ENCODE measurements at places on chromosomes 5 and 9.

DNA sequence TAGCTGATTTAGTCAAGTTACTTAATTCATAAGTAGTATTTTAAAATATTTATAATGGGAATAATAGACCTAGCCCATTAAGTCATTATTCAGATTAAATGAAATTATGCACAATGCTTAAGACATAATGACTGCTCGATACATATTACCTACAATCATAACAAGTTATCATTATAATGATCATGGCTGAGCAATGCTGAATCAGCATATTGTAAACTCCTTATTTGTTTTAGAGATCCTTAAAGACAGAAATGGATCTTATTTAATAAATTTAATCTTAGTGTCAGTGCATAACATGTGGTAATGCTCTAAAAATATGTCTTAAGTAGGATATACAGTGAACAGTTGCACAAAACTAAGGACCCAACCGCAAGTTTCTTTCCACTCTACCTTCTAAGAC is 169.0 kb downstream of the TRPM6 start:
- H3K4me3 ChIP-seq: no peak overlapping the region
- H3K4me1 ChIP-seq: peaks cover 35% of the 10 kb centered on the region
- no peaks in the 10 kb centered on the region for H3K27me3 ChIP-seq
- H3K36me3 ChIP-seq: no peaks in the 10 kb centered on the region

- no peak overlapping the region for H3K27ac ChIP-seq
- no peaks in the 10 kb centered on the region for H3K36me3 ChIP-seq
- H3K4me3 ChIP-seq: no peak overlapping the region
- H3K4me1 ChIP-seq: peaks cover 22% of the 10 kb centered on the region
Measured at GRCh38 chr9:9560382-9561035, 1052.3 kb downstream of the PTPRD start.

DNA sequence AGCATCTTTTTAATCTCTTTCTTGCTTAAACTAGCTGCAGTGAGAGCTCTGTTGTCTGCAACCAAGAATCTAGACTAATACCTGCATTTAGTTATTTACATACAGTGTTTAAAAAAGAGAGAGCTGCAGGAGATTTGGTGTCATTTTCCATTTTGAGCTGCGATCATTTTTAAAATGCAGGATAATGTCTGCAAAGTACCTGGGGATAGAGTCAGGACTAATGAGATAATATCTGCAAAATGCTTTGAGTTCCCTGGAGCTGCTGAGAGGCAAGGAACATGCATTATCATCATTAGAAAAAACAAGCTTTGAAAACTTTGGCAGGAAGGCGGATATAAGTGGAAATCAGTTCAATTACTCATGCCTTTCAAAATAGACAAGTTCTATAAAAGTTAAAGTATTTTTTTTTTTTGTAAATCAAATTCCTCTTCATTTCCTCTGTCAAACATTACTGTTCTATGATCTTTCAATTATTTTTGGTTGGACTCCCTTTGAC is 21.8 kb upstream of the ANKRD33B start:
- no peaks in the 10 kb centered on the region for H3K36me3 ChIP-seq
- peaks cover 6% of the 10 kb centered on the region for H3K27me3 ChIP-seq
- no peak for DNase-seq
- no peak overlapping the region for H3K4me3 ChIP-seq

DNA sequence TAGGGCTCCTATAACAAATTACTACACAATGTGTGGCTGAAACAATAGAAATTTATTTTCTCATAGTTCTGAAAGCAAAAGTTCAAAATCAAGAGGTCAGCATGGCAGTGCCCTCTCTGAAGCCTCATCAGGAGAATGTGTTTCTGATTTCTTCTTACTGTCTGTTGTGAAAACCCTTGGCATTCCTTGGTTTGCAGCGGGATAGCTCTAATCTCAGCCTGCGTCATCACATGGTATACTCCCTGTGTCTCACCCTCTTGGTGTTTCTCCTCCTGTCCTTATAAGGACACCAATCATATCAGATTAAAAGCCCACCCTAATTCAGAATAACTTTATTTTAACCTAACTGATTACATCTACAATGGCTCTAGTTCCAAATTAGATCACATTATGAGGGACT is 87.5 kb upstream of the CDH9 start:
- H3K4me3 ChIP-seq: no peak overlapping the region
- peaks cover 2% of the 10 kb centered on the region for H3K4me1 ChIP-seq
- H3K27ac ChIP-seq: no peak overlapping the region
- no peaks in the 10 kb centered on the region for H3K27me3 ChIP-seq
